ENCODE measurements at places on chromosomes 13 and 19.

DNA sequence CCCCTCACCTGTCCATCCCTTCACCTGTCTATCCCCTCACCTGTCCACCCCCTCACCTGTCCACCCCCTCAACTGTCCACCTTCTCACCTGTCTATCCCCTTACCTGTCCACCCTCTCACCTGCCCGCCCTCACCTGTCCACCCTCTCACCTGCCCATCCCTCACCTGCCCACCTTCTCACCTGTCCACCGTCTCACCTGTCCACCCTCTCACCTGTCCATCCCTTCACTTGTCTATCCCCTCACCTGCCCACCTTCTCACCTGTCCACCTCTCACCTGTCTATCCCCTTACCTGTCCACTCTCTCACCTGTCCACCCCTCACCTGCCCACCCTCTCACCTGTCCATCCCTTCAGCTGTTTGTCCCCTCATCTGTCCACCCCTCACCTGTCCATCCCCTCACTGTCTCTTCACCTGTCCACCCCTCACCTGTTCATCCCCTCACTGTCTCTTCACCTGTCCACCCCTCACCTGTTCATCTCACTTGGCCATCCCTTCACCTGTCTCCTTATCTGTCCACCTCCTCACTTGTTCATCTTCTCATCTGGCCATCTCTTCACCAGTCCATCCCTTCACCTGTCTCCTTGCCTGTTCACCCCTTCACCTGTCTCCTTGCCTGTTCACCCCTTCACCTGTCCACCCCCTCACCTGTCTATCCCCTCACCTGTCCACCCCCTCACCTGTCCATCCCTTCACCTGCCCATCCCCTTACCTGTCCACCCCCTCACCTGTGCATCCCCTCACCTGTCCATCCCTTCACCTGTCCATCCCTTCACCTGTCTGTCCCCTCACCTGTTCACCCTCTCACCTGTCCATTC lies 12.7 kb upstream of the KANK2 start:
- no peak for DNase-seq

DNA sequence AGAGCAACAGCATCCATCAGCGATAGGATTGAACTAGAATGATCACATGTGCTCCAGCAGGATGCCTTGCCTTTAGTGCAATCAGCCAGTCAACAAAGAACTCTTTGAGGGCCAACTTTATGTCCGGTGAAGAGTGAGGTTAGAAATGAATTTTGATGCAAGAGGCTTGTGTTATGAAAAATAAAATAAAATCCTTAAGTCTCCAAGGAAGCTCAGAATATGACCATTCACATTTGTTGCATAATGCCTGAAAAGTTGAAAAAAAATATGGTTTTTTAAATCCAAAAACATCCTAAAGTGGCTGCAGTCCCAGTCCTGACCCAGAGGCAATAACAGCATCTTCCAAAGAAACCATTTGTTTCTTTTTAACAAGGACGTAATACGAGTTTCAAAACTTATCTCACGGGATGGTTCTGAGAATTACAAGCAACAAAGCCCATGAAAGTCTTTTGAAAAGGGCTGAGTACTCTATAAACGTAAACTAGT lies 61.3 kb downstream of the DCLK1 start:
- no peak for DNase-seq

DNA sequence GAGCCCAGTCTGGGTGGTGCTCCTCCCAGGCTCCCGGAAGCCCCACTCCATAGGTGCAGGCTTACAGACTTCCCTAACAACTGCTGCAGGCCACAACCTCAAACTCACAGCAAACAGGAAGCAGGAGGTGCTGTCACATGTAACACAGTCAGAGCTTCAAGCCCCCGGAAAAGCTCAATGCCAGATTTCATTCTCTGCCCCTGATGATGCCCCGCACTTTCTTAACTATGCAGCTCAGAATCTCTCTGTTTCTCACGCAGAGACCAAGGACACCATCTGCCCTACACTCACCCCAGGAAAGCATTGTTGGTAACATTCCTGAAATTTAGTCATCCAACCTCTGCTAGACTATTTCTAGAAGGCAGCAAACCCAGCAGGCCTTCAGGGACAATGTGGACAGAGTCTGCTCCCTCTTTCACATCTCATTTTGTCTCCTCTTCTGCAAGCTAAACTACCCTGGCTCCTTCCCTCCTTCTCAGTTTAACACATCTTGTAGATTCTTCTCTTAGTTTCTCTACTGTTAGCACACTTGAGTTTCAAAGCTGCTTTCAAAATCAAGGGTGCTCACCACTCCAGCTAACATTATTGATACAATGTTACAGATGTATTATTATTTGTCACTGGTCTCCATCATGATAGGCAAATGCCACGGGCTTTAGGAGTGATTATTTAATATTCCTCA lies 162.5 kb downstream of the KCTD12 start:
- no peak for DNase-seq

GRCh38 chr13:75771226-75771625 lies 135.1 kb downstream of the LMO7 start:
- no peak for DNase-seq

GRCh38 chr13:109858319-109858718 lies 71.9 kb upstream of the IRS2 start:
- no peak for DNase-seq

DNA sequence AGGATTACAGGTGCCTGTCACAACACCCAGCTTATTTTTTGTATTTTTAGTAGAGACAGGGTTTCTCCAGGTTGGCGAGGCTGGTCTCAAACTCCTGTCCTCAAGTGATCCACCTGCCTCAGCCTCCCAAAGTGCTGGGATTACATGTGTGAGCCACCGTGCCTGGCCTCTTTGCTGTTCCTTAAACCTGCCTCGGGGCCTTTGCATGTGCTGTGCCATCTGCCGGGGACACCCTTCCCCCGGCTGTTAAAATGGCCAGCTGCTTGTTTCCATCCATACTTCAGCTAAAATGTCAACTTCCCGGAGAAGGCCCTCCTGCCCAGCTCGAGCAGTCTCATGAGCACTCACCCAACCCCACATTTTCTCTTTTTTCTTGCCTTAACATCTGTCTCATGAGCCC lies 19.1 kb upstream of the PDE4C start:
- no peak for DNase-seq

- DNase-seq, result no peak
Observed at GRCh38 chr13:46778890-46779289, 18.1 kb downstream of the ESD start.

DNA sequence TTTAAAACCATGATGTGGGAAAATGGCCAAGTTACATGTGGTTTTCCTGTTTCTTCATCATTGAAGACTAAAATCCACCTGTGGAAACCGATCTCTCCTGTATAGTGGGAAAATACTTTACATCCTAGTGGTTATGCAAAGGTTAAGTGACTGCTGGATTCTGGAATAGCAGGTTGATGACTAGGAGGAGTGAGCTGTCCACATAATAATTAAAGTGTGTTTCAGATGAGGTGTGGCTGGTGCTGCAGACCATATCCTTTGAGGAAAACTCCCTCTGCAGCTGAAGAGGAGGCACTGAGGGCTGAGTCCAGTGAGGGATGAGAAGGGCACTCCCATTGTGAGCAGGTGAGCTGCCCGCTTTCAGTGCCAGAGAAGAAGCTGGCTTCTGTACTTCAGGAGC lies 43.2 kb downstream of the DCLK1 start:
- no peak for DNase-seq

GRCh38 chr19:20259615-20260014 lies 92.6 kb downstream of the ZNF486 start:
- no peak for DNase-seq
